Activated T-helper 1 cell treated with anti-CD3 and anti-CD28 coated beads, Interleukin-2, amount 50 U/mL, for 16 hours (primary cell): ENCODE measurements at places on chromosomes 1 and 21.

- no peak for DNase-seq
Measured at GRCh38 chr1:204695692-204696091, 10.2 kb upstream of the LRRN2 start.

GRCh38 chr1:39413902-39414528, 77.4 kb upstream of the BMP8A start:
- no peak for DNase-seq

DNA sequence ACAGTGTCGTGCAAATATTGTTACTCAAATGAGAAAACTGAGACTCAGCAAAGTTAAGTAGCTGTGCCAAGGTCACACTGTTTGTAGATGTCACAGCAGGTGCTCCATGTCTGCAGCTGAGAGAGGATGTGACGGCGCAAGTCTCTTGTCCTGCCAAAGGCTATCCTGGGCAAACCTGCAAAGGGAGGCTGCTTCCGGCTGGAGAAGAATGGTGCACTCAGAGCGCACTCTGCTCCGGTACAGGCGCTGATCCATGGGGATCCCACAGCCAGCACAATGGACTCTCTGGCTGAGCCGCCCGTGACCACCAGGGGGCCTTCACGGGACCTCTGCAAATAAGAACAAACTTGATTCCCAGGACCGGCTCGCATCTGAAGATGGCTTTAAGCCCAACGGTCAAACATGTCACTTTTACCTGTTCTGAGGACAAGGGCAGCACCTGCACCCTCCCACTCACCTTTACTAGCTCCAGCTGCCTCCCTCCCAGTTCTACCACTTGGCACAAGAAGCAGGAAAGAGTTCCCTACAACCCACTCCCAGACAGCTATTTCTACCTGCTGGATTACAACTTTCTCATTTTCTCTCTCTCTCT, 21.9 kb downstream of the RD3 start:
- no peak for DNase-seq

DNA sequence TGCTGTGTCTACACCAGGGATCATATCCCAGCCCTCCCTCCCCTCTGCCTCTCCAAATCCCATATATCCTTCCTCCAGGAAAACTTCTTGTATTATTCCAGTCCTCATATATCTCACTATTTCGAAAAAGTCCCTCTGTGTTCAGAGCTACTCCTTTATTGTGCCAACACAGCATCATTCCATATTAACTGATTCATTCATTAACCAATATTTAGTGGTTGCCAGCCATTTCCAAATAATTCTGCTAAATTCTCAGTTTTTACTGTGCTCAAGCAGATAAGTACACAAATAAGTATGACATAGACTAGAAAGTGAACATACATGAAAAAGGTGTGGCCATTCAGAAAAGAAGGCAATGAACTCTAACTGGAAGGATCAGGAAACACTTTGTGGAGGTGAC, 241.6 kb upstream of the DUSP10 start:
- DNase-seq = no peak

DNA sequence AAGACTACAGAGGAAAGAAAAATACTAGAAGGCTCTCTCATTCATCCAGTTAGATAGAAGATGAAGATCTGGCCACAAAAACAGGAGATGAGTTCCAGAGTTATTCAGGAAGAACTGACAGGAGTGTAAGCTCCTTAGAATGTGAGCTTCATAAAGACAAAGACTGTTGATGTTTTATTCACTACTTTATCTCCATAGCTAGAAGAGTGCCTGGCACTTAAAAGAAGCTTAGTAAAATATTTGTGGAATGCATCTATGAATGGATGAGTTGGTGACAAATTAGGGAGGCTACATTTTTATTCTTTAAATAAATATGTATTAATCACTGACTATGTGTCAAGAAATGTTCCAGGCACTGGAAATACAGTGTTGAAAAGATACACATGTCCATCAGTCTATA, 13.8 kb downstream of the CLDN17 start:
- no peak for DNase-seq

DNA sequence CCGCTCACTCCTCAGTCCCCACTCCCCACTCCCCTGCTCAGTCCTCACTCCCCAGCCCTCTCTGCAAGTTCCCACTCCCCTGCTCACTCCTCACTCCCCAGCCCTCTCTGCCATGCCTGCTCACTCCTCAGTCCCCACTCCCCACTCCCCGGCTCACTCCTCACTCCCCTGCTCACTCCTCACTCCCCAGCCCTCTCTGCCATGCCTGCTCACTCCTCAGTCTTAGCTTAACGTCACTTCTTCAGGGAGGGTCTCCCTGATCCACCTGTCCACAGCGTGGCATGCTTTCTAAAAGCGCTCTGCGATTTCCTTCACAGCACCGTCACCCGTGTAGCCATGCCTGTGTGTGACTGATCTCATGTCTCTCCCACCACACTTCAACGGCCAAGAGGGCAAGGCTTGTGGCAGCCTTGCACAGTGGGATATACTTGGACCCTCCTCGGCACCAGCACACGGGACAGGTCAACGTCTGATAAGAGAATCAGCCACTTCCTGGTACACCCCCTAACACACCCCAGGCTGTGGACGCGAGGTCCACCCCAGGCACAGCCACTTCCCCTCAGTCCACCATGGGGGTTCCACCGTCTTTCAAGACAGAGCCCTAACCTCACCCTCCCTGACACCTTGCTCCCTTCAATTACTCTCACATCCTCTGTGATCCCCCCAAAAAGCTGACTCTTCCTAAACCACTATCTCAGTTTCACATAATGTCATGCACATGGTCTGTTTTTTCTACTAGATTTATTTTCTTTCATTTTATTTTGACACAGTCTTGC, 14.0 kb downstream of the PRDM15 start:
- no peak for DNase-seq

GRCh38 chr1:20426923-20427322, 59.1 kb downstream of the CAMK2N1 start:
- DNase-seq = no peak
